Vagina (tissue), 2 donors: ENCODE measurements at places on chromosomes 16 and 17.

- peaks cover 39% of the 10 kb centered on the region for H3K36me3 ChIP-seq
- H3K27me3 ChIP-seq, result no peaks in the 10 kb centered on the region
- no peak overlapping the region for H3K27ac ChIP-seq
- no peak overlapping the region for H3K4me3 ChIP-seq
- no peaks in the 10 kb centered on the region for H3K4me1 ChIP-seq
- no peak for DNase-seq
These were observed 11.8 kb upstream of the ZNF23 start for GRCh38 chr16:71473891-71474290.

- H3K27ac ChIP-seq, result no peak overlapping the region
- H3K36me3 ChIP-seq, result no peaks in the 10 kb centered on the region
- no peaks in the 10 kb centered on the region for H3K4me1 ChIP-seq
- H3K27me3 ChIP-seq, result no peaks in the 10 kb centered on the region
These were observed 18.1 kb downstream of the TNFRSF13B start for GRCh38 chr17:16953841-16954240.

DNA sequence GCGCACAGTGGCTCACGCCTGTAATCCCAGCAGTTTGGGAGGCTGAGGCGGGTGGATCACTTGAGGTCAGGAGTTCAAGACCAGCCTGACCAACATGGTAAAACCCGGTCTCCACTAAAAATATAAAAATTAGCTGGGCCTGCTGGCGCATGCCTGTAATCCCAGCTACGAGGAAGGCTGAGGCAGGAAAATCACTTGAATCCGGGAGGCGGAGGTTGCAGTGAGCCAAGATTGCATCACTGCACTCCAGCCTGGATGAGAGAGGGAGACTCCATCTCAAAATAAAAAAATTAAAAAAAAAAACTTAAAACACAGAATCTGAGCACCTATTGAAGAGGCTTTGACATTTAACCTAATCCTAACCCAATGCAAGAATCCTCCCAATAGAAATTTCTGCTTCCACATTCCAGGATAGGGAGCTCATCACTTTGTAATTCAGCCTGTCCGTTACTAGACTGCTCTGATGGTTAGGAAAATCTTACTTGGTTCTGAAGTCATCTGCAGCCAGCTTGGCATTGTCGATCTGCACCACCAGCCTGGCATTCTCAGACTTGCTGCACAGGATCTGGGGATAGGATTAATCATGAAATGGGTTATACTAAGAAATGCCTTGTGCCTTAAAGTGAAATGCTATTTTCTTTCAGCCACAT lies 2.1 kb downstream of the KRT33B start:
- H3K4me1 ChIP-seq, result peaks cover 14% of the 10 kb centered on the region
- H3K4me3 ChIP-seq, result no peak overlapping the region
- DNase-seq, result no peak

DNA sequence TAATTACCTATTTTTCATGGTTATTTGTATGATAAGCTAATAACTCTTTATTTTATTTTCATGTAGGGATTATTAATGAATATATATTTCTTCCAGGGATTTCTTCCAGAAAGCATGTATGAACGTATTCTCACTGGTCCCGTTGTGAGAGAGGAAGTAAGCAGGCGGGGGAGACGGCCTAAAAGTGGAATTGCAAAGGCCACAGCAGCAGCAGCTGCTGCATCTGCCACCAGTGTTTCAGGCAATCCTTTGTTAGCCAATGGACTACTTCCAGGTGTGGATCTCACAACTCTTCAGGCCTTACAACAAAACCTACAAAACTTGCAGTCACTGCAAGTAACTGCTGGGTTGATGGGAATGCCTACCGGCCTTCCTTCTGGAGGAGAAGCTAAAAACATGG lies 110.3 kb upstream of the RBL2 start:
- H3K4me1 ChIP-seq, result no peaks in the 10 kb centered on the region
- no peak overlapping the region for H3K27ac ChIP-seq
- no peak overlapping the region for H3K4me3 ChIP-seq
- no peaks in the 10 kb centered on the region for H3K36me3 ChIP-seq
- DNase-seq, result no peak
- no peaks in the 10 kb centered on the region for H3K27me3 ChIP-seq

- H3K36me3 ChIP-seq, result no peaks in the 10 kb centered on the region
- H3K4me1 ChIP-seq, result no peaks in the 10 kb centered on the region
- no peak overlapping the region for H3K4me3 ChIP-seq
- H3K27ac ChIP-seq, result no peak overlapping the region
- no peak for DNase-seq
- H3K27me3 ChIP-seq, result no peaks in the 10 kb centered on the region
These were observed 40.1 kb downstream of the IL4R start for GRCh38 chr16:27353853-27354252.

GRCh38 chr17:78535273-78536197 lies 41.7 kb downstream of the DNAH17 start:
- no peaks in the 10 kb centered on the region for H3K27me3 ChIP-seq
- H3K36me3 ChIP-seq, result no peaks in the 10 kb centered on the region
- no peak overlapping the region for H3K27ac ChIP-seq
- no peak overlapping the region for H3K4me3 ChIP-seq
- no peak for DNase-seq
- peaks cover 16% of the 10 kb centered on the region for H3K4me1 ChIP-seq

DNA sequence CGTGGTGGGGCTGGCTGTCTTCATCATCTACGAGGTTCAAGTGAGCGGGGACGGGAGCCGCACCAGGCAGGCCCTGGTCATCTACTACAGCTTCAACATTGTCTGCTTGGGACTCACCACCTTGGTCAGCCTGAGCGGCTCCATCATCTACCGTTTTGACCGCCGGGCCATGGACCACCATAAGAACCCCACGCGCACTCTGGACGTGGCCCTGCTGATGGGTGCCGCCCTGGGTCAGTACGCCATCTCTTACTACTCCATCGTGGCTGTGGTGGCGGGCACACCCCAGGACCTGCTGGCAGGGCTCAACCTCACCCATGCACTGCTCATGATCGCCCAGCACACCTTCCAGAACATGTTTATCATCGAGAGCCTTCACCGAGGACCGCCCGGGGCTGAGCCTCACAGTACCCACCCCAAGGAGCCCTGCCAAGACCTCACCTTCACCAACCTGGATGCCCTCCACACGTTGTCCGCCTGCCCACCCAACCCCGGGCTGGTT lies 5.1 kb upstream of the OTOP3 start:
- no peaks in the 10 kb centered on the region for H3K27me3 ChIP-seq
- H3K4me3 ChIP-seq, result no peak overlapping the region
- H3K27ac ChIP-seq, result no peak overlapping the region
- DNase-seq, result no peak
- no peaks in the 10 kb centered on the region for H3K36me3 ChIP-seq
- H3K4me1 ChIP-seq, result peaks cover 4% of the 10 kb centered on the region

- peak overlapping the region; percentile 30 for H3K27ac ChIP-seq
- H3K4me1 ChIP-seq, result peaks cover 97% of the 10 kb centered on the region
- H3K27me3 ChIP-seq, result no peaks in the 10 kb centered on the region
- H3K36me3 ChIP-seq, result no peaks in the 10 kb centered on the region
- H3K4me3 ChIP-seq, result no peak overlapping the region
These were observed 6.0 kb downstream of the ZCCHC14 start for GRCh38 chr16:87486713-87487247.

DNA sequence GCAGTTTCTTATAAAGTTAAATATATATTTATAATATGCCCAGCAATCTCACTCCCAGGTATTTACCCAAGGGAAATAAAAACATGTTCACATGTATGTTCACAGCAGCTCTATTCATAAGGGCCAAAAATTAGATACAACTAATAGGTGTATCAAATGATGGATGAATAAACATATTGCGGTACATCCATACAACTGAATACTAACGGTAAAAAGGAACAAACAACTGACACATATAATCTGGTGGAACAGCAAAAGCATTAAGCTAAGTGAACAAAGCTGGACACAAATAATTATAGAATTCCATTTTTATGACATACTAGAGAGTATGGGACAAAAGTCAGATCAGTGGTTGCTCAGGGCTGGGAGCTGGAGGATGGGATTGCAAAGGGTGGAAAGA lies 74.7 kb downstream of the CACNG1 start:
- H3K4me1 ChIP-seq, result no peaks in the 10 kb centered on the region
- H3K27ac ChIP-seq, result no peak overlapping the region
- DNase-seq, result no peak
- H3K27me3 ChIP-seq, result no peaks in the 10 kb centered on the region

DNA sequence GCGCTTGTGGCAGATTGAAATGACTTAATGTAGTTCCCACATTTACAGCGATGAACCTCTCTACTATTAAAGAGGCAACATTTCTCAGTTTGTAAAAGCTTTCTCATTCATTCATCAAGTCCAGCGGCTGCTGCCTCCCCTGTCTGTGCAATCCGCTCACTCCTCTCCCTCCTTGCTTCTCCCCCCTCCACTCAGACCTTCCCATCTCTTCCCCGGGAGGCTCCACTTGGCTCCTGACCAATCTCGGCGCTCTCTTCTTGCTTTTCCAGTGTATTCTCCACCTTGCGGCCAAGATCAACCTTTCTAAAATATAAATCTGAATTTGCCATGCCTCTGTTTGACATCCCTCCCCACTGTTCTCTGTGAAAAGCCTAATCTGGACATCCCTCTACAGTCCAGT lies 117.5 kb downstream of the ASIC2 start:
- H3K36me3 ChIP-seq, result no peaks in the 10 kb centered on the region
- no peaks in the 10 kb centered on the region for H3K27me3 ChIP-seq
- no peak overlapping the region for H3K27ac ChIP-seq
- no peak overlapping the region for H3K4me3 ChIP-seq
- no peak for DNase-seq

DNA sequence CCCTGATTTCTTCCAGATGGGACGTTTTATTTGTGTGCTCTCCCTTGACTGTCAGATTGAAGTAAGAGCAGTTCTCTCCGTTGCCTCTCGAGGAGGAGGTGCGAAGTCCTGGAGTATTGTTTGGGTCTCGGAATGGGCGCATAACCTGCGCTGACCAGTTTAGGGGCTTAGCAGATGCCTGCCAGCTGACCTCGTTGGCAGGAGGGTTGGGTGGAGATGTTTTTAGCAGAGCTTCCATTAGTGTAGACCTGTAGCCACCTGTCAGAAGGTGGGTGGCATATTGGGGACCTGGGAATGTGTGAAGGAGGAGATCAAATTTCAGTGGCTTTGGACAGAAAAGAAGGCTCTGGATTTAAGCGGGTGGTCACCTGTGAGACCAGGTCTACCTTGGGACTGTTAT lies 3.6 kb downstream of the RASD1 start:
- H3K27me3 ChIP-seq, result no peaks in the 10 kb centered on the region
- no peaks in the 10 kb centered on the region for H3K36me3 ChIP-seq
- DNase-seq, result no peak
- H3K4me3 ChIP-seq, result no peak overlapping the region

- H3K36me3 ChIP-seq, result no peaks in the 10 kb centered on the region
- H3K4me3 ChIP-seq, result no peak overlapping the region
These were observed 19.9 kb upstream of the GPATCH8 start for GRCh38 chr17:44522883-44523671.

DNA sequence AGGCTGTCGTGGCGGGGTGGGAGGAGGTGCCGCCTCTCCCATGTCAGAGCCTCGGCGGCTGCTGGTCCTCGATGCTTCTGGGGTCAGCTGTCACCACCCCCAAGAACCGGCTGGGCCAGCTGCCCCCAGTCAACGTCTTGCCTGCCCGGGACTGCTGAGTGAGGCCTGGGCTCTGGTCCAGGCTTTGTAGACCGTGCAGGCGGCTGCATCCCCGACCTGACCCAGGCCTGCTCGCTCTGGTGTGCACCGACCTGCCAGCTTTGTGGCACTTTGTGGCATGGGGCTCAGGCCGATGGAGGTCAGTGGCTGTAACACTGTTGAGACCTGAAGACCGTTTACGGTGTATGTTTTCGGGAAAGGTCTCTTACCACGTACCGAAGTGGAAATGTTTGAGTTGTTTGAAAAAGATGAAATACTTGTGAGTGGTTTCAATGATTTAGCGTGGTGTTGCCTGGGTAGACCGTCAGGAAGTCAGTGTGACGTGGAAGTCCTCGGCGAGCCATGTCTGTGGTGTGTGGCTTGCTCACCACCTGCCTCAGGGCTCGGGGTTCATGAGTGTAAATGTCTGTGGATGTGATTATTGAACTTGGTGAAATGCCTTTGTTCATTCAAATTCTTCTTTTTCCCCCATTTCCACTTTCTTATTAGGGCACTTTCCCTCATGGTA lies 53.2 kb upstream of the ZNF750 start:
- DNase-seq, result no peak
- no peak overlapping the region for H3K4me3 ChIP-seq
- H3K27ac ChIP-seq, result peak overlapping the region; percentile 67
- H3K4me1 ChIP-seq, result peaks cover 39% of the 10 kb centered on the region
- H3K27me3 ChIP-seq, result no peaks in the 10 kb centered on the region

- no peaks in the 10 kb centered on the region for H3K36me3 ChIP-seq
- H3K4me1 ChIP-seq, result no peaks in the 10 kb centered on the region
- H3K4me3 ChIP-seq, result peak overlapping the region; percentile 24
- no peak for DNase-seq
These were observed 587 bp downstream of the SNX20 start for GRCh38 chr16:50680556-50680893.

DNA sequence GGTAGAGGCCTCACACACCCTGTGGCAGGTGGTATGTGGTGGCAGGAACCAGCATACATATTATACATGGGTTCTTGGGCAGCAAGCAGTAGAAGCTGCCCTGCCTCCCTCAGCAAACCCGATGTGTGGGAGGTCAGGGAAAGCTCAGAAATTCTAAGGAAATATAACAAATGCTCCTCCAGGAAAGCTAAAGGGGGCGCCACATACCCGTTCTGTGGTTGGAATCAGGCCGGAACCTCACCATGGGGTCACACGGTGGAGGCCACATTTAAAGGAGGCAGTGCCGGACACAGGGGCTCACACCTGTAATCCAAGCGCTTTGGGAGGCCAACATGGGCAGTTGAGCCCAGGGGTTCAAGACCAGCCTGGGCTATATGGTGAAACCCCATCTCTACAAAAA lies 12.4 kb upstream of the KATNB1 start:
- H3K36me3 ChIP-seq, result no peaks in the 10 kb centered on the region
- H3K4me3 ChIP-seq, result no peak overlapping the region
- no peak overlapping the region for H3K27ac ChIP-seq
- DNase-seq, result no peak
- no peaks in the 10 kb centered on the region for H3K27me3 ChIP-seq

DNA sequence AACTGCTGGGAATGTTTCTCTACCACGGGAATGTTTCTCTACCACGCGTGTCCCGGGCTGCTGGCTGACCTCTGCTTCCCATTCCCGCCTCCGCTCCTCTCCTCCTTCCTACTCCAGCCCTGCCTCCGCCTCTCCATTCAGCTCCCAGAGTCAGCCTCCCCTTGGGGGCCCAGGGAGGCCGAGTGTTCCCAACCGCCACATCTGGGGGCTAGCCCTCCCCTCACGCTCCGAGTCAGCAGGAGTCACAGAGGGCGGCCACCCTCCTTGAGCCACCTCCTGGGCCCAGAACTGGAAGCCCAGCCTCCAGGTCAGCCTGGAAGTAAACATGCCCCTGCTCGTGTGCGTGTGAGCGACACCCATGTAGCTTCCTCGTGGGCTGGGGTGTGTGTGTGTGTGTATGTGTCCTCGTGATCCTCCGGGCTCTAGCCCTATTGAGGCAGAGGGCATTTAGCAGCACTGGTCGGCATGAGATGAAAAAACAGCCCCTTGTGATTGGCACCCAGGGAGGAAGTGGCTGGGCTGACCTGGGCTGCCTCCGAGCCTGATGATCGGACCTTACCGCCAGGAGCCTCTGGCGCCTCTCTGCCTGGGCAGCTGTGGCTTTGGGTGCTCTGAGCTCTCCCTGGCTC lies 7.3 kb downstream of the CYGB start:
- no peaks in the 10 kb centered on the region for H3K27me3 ChIP-seq
- H3K27ac ChIP-seq, result peak overlapping the region; percentile 96
- no peak for DNase-seq
- no peaks in the 10 kb centered on the region for H3K36me3 ChIP-seq

- no peak overlapping the region for H3K27ac ChIP-seq
- H3K4me1 ChIP-seq, result no peaks in the 10 kb centered on the region
- H3K36me3 ChIP-seq, result no peaks in the 10 kb centered on the region
- DNase-seq, result peak; percentile 58
- H3K27me3 ChIP-seq, result no peaks in the 10 kb centered on the region
- H3K4me3 ChIP-seq, result no peak overlapping the region
These were observed 250.8 kb upstream of the FOXF1 start for GRCh38 chr16:86259499-86259898.
